ENCODE measurements at places on chromosomes 1 and 21. TPM values are rescaled to one million over a fixed set of nuclear protein-coding genes. Genes with fewer than 3 reads are reported as not detected.
A peak's percentile ranks its signal among the peaks of the same experiment; 100 is the strongest.

The HMGB4 gene
- not detected for total RNA-seq

The SETDB1 gene
- total RNA-seq, result 95.2 TPM

The PLA2G2C gene
- total RNA-seq, result not detected

The OR2L8 gene
- 0.49 TPM for total RNA-seq

DNA sequence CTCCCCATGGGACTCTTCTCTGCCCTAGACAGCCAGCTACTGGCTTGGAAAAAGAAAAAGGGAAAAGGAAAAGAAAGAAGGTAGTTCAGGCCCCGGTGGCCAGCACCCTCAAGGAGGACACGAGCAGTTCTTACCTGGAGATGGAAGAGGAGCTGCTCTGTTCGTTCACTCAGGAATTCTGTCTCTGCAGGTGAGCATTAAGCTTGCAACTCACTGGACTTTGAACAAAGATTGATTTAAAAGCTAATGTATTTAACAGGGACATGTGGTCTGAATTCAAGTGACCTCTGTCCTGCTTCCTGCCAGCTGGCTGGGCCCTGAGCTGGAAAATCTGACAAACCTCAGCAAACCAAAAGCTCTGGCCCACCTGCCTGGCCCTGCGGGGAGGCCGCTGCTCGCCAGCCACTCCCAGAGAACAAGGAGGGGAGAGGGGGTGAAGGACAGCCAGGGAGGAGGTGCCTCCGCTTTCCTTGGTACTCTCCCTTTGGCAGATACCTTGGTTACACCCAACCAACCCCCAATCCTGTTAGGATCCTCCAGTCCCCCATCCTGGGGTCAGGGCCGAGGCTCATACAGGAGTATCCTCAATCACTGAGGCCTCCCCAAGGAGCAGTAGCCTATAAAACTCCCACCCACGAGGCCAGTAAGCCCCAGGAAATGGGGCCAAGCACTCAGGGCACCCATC, at the start of gene PDZK1:
Gene PDZK1 (minus strand): TSS at position 186 of the 685 bp plus-strand sequence. CDS start 19,347 bp downstream, outside the sequence.
- H3K27ac ChIP-seq, result no peak within 1 kb of the TSS
- no peak within 1 kb of the TSS for H3K4me3 ChIP-seq
- no peaks in the 10 kb centered on the region for H3K4me1 ChIP-seq
- H3K36me3 ChIP-seq, result no peaks in the 10 kb centered on the region
- no peak for DNase-seq
- no peaks in the 10 kb centered on the region for H3K27me3 ChIP-seq

DNA sequence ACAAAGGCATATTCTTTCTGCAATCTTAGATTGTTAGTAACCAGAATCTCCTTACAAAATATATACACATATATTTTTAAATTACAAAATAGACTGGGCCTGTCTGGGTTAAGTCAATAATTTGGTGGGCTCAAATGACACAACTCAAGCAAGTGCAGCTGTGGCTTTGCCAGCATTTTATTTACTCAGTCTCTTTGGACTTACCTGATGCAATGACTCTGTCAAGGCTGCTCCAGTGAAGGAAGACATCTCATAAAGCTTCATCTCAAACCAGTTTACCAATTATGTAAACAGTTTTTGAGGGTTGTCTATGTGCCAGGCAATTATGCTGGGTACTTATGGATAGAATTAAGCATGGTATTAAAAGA, 22.8 kb upstream of the ABCA4 start:
- DNase-seq, result no peak
- no peaks in the 10 kb centered on the region for H3K27me3 ChIP-seq
- no peak overlapping the region for H3K27ac ChIP-seq
- no peaks in the 10 kb centered on the region for H3K36me3 ChIP-seq

- H3K36me3 ChIP-seq, result no peaks in the 10 kb centered on the region
- no peak for DNase-seq
- no peak overlapping the region for H3K27ac ChIP-seq
- H3K27me3 ChIP-seq, result no peaks in the 10 kb centered on the region
- peaks cover 2% of the 10 kb centered on the region for H3K4me1 ChIP-seq
Observed at GRCh38 chr21:19261731-19262376, 858.3 kb upstream of the TMPRSS15 start.

DNA sequence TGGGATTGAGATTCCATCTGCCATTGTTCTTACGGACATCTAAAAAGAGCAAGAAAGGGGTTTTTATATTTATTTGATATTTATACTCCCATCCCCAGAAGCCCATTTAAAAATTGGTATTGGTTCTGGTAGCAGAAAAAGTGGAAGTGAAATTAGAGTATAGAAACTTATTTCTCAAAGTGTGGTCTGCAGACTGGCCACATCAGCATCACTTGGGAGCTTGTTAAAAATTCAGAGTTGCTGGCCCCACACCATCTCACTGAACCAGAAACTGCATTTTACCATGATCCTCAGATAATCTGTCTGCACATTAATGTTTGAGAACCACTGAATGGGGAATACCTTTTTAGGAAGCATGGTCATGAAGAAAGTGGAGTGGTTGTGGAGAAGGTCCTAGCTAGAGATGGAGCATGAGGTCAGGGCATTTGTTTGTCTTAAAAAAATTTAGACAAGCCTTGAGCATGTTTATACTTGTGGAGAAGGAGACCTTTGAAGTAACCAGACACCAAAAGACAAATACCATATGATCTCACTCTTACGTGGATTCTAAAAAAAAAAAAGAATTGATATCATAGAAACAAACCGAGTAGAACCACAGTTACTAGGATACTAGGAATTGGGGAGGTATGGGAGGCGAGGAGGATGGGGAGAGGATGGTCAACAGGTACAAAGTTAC, 116.3 kb downstream of the ST6GALNAC3 start:
- H3K4me3 ChIP-seq, result no peak overlapping the region
- H3K4me1 ChIP-seq, result no peaks in the 10 kb centered on the region
- no peaks in the 10 kb centered on the region for H3K27me3 ChIP-seq
- no peak overlapping the region for H3K27ac ChIP-seq

DNA sequence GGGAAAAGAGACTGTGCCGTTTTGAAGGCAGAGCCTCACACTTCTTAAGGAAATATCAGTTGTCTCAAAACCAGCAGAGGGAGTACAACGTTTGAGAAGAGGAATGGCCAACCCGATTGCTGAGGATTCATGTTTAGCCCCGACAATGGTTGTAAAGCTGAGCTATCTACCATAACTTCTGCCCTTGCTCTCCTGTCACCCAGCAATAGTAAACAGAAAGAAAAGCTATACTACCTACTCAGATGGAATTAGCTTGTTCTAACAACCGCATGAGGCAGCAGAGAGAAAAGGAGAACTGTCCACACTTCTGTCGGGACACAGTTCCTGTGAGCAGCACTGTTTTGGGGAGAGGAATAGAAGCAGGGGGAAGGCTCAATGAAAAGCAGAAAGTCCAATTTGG, 91.2 kb downstream of the SLC45A1 start:
- H3K27ac ChIP-seq, result peak overlapping the region; percentile 4
- peaks cover 70% of the 10 kb centered on the region for H3K4me1 ChIP-seq
- H3K27me3 ChIP-seq, result no peaks in the 10 kb centered on the region
- H3K36me3 ChIP-seq, result peaks cover 13% of the 10 kb centered on the region

DNA sequence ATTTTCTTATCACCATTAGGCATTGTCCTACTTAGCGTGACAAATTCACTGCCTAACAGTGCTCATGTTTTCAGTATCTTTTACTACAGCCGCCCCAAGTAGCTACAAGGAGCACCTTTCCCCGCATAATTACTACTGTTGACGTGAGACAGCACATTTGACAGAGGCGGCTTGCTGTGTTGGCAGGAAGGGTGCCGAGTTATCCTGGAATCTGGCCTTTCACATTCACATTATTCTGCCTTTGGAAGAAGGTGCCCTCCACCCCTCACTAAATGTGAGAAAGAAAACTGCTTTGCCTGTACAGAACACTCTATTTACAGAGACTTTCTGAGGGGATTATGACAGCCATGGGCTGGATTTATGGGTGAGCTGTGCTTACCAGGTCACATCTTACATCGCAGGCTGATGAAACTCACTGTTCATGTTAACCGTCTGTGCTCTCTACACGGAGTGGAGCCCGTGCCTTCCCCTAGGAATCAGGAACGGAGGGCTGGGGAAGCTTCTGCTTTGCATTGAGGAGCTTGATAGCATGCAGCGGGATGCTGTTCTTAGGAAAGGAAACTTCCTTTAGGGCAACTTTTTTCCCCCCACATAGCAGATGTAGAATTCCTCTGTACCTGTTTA, 148.0 kb upstream of the ZRANB2 start:
- no peaks in the 10 kb centered on the region for H3K4me1 ChIP-seq
- no peaks in the 10 kb centered on the region for H3K36me3 ChIP-seq
- no peak overlapping the region for H3K27ac ChIP-seq
- no peaks in the 10 kb centered on the region for H3K27me3 ChIP-seq

DNA sequence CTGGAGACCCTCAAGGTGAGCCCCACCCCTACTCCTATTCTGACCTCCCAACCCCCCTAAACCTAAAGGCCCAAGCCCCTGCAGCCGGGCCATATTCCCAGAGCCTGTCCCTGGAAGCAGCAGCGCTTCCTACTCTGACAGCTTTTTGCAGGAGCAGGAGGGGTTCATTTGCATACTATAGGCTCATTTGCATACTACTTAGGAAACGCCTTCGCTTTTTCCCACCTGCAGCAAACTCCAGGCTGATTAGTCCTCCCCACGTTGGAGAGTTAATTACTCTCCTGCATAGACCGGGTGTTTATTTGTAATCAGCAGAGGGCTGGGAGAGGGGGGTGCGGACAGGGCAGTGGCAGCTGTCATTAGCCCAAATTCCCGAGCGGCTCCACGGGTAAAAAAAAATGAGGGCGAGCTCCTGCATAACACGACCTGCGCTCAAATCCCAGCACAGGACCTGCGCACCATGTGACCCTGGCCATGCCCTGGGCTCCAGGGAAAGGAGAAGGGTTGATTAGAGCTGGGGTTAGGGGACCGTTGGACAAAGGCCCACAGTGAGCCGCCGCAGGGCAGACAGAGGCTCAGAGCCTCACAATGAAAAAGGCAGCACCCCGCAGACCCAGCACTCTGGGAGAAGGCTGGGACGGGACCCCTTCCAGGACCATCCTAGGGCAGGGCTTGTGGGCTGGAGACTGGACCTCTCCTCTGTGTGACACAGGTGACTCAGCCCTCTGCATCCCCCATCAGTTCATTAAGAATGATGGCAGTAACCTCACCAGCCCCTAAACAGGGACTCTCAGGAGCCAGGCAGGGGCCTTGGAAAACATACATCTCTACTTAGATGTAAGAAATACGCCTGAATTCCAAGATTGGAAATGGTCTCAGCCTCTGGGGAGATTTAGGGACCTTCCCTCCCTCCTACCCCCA, 9.9 kb upstream of the C1QA start:
- H3K4me3 ChIP-seq, result no peak overlapping the region
- H3K36me3 ChIP-seq, result no peaks in the 10 kb centered on the region
- H3K27me3 ChIP-seq, result peaks cover 80% of the 10 kb centered on the region
- H3K4me1 ChIP-seq, result no peaks in the 10 kb centered on the region

All from naive thymus-derived CD8-positive, alpha-beta T cell (primary cell).